ENCODE measurements at places on chromosomes 7 and 10.

GRCh38 chr7:117808341-117808757 lies 64.9 kb downstream of the CTTNBP2 start:
- no peak for DNase-seq

DNA sequence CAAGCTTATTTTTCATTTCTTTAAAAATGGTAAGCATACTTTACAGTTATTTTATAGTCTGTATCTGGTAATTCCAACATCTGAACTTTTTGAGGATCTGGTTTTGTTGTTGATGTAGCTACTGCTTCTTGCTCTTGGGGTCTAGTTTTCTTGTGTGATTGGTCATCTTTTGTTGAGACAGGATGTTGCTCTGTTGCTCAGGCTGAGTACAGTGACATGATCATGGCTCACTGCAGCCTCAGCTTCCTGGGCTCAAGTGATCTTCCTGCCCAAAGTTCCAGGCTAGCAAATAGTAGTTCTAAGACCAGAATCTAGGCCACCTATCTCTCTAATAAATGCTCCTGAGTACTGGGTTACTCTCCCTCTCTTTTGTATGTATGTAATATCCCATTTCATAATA lies 75.7 kb downstream of the NRCAM start:
- no peak for DNase-seq

DNA sequence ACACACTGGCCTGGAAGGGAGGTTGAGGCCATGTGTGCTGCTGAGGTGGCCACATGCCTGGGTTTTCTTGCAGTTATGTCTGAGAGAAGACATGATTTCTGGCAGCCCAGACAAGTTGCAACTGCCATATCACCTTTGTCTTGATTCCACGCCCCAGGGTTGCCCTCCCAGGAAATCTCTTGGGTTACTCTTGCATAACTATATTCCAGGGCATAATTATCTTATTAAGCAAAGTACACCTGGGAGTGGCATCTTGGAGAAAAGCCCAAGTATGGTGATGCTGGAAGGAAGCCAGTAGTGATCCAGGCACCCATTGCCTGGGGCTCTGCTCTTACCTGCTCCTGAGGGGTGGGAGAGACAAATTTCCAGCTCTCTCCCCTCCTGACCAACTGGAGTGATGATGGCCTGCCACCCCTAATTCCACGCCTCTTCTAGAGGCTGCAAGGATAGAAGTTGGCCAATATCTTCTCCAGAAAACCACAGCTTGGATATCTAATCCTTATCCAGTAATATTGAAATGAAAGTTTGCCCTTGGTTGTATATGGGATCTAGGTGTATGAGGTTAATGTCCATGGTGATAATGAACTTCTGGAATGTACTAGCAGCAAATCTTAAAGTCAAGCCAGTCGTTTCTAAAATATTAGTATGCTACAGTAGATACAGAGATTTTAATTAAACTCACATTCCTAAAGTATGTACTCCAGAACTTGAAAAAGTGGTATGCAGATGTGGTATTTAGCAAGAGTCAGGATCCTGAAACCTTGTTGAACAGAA lies 5.0 kb downstream of the AKR1B10 start:
- no peak for DNase-seq

DNA sequence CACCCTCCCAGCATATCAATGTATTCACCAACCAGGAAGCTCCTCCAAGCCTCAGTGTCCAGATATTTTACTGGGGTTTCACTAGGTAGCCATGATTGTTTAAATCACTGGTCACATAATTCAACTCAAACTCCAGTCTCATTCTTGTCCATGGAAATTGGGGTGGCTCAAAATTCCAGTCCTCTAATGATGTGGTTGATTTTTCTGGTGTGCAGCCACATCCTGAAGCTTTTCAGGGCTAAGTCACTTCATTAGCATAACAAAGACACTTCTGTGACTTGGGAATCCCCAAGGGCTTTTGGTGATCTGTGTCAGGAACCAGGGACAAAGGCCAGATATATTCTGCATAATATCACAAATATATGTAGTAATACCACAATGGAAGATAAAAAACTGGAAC lies 786.9 kb upstream of the IGFBP3 start:
- DNase-seq, result no peak

GRCh38 chr10:102812231-102812876 lies 24.9 kb downstream of the CYP17A1 start:
- DNase-seq, result no peak

DNA sequence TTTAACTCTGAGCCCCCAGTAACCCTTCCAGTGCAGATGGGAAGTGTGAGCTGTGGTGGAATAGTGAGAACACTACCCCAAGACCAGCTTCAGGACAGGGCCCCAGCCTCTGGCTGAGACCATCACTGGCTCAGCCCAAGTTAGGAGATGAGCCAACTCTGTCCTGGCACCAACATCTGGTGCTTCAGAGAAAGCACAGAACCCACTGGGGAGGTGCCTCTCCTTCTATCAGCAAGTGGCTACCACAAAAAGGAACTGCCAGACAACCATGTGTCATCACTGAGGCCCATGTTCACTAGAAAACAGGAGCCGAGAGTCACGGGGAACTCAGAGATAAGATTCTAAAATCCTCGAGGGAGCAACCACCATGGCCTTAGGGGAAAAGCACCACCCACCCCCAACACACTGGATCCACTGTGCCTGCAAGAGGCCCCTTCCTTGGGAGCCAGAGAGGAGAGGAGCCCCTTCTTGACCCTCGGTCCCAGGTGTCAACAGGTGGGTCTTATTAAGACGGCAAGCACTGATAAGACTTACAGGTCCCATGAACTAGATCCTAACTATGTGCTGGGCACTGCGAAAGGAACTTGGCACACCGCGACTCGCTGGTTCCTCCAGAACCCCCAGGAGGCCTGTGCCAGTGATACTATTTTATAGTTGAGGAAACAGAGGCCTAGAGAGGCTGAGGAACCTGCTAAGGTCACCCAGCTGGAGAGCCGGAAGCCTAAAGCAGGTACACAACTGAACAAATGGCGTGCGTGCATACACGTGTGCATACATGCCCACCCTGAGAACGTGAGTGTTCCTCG lies 102.7 kb downstream of the FAM53B start:
- DNase-seq, result no peak

DNA sequence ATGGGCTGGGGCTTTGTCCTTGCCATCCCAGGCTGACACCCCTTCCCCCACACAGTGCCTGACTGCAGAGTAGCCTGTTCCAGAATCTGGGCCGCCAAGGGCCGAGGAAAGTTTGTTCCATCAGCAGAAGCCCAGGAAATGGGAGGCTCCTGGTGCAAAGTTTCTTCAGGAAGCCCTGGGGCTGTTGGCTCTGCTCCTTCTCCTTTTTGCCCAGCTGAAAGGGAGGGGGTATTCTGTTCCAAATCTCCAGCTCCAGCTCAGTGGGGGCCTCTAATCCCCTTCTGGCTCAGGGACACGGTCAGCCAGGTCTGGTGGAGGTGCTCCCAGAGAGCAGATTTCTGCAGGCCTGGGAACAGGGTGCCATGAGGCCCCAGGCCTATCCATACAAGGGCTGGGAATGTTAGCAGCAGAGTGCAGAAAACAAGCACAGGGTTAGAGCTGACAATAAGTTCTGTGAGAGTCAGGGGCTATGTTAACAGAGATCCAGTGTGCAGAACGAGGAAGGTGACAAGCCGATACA lies 399.5 kb downstream of the RPS24 start:
- DNase-seq, result no peak

- DNase-seq, result no peak
Observed at GRCh38 chr7:45238806-45239205, 81.2 kb downstream of the RAMP3 start.

GRCh38 chr7:106891548-106892410 lies 26.7 kb downstream of the PIK3CG start:
- DNase-seq, result no peak

GRCh38 chr10:11168423-11169090 lies 150.9 kb downstream of the CELF2 start:
- no peak for DNase-seq

GRCh38 chr10:131567279-131568162 lies 256.0 kb upstream of the TCERG1L start:
- DNase-seq, result no peak

GRCh38 chr10:59181668-59182067 lies 5.2 kb downstream of the PHYHIPL start:
- no peak for DNase-seq

- no peak for DNase-seq
Observed at GRCh38 chr10:106618646-106619045, 545.9 kb downstream of the SORCS1 start.

DNA sequence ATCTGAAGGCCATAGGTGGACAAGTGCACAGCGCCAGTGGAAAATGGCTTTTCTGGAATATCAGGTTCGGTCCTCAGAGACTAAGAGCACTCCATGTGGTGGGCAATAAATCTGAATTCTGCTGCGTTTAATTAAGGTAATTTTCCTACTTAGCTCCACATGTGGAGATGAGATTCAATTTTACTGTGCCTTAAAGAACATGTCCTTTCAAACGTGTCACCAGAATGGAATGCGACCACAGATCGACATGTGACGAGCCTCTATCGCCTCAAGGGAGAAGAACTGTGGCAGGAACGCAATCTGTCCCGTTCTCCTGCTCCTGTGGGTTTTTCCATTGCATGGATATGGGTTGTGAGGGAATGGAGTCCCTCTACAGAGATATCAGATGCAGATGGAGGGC lies 205.3 kb upstream of the ZNF32 start:
- no peak for DNase-seq

GRCh38 chr7:36048902-36049240 lies 104.2 kb upstream of the EEPD1 start:
- no peak for DNase-seq

- DNase-seq, result no peak
Observed at GRCh38 chr7:1666823-1667565, 3.1 kb upstream of the ELFN1 start.

DNA sequence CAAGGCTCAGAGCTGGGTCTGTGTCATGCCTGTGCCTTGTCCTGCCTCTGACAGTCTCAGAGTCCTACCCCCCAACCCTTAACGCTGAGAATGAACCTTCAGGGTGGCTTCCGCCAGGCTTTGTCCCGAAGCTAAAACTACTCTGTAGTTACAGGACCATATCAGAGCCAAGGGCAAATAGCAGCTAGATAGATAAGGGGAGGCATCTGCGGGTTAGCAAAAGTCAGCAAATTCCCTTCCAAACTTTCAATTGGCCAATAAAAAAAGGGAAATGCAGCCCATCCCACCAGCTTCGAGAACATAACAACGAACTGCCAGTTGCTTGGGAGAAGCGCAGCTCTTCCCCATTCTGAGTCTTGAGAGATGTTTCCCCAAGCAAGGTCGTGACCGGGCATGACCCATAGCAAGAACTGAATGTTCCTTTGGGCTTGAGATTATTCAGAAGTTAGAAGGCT lies 17.7 kb downstream of the CCL24 start:
- no peak for DNase-seq

- DNase-seq, result no peak
Observed at GRCh38 chr10:32379318-32379949, 32.5 kb upstream of the EPC1 start.

DNA sequence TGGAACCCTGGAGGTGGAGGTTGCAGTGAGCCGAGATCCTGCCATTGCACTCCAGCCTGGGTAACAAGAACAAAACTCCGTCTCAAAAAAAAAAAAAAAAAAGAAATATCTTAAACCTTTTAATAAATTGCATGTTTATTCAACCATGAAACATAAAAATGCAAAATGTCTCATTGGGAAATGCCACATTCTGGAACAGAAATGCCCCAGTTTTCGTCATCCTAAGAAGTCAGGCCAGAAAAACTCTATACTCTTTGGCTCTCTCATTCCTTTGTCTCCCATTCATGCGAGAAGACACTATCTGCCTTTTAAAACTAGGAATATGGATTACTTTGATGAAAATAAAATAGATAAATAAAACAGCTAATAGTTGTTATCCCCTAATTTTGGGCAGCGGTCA lies 21.5 kb upstream of the ABLIM1 start:
- DNase-seq, result no peak

DNA sequence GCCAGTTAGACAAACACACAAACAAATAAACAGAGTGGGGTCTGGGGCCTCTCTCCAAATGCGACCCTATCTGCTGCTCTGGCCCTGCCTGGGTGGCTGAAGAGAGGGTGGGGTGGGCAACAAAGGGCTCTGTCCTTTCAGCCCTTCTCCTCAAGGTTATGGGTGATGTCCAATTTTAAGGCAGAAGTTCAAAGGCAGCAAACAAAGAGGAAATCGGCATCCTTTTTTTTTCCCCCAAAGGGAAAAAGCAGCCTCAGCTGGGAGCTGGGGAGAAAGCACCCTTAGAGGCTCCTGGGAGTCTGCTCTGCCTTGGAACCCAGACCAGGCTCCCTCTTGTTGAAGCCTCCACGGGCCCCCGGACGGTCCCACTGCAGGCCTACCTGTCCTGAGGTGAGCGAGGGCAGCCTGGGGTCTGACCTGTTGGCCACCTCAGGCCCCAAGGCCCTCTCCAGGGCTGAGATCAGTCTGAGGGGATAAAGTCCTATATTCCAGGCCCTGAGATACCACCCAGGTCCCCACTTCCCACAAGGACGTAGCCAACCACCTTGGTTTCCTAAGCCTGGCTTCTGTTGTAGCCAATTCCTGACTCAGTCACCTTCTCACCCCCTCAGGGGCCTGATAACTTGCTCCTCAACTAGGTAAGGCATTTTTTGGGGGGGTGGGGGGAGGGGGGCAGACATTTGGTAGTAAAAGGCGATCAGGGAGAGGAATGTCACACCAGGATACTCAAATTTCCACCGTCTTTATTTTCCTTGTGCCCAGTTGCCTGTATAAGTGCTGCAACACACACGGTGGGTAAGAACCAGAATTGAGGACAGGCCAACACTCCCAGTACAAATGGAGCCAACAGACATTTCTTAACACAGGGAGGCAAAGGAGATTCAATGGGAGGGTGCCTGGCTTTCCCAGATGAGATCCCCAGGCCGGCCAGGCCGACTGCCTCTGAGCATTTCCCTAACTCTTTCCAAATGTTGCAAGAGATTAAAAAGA lies 4.3 kb downstream of the HOXA11 start:
- DNase-seq, result no peak

GRCh38 chr7:148173369-148173768 lies 417.2 kb upstream of the C7orf33 start:
- no peak for DNase-seq

DNA sequence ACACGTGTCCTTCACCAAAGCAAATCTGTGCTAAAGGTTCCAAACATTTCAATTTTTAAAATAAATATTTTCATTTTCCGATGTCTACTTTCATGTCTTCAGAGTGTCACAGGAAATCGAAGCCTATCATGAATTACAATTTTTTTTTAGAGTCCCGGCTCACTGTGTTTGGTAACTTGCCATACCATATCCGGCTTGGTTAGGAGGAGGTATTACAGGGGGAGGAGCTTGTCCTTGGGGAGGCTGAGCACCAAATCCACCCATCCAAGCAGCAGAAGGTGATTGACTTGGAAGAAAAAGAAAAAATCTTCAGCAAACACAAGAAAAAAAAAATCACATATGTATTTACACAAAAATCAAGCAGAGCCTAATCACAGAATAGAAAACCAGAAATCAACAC lies 21.3 kb downstream of the TIAL1 start:
- no peak for DNase-seq

- no peak for DNase-seq
Observed at GRCh38 chr10:58436071-58436470, 50.9 kb downstream of the TFAM start.

All from stimulated activated CD8-positive, alpha-beta memory T cell treated with anti-CD3 and anti-CD28 coated beads, Interleukin-2, amount 100 ng/mL, for 1 hour (primary cell).